Dermis blood vessel endothelial cell (primary cell): ENCODE measurements at places on chromosomes 3 and 15.

GRCh38 chr15:43903864-43904290, 77.1 kb downstream of the WDR76 start:
- peak; percentile 83 for DNase-seq

- no peak for DNase-seq
These were observed 166.4 kb downstream of the SUCNR1 start for GRCh38 chr3:152039887-152040286.

- peak; percentile 65 for DNase-seq
These were observed 928 bp downstream of the ANKRD34C start for GRCh38 chr15:79283252-79284048.

DNA sequence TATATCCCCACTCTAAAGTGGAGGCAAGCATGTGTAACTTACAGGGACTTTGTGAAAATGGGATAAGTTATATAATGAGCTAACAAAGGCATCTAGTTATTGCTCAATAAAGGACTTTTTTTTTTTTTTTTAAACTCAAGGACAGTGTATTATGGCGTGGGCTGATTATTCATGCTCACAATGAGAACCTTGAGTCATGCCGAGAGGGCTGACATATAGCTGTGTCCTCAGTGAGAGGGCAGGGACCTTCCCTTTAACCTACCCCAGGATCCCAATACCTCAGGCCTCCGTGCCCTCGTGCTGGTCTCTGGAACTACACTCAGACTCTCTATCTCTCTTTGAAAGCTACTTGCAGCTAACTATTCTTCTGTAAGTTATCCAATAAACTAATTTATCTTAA, 319.9 kb upstream of the ICE2 start:
- peak; percentile 28 for DNase-seq

- DNase-seq = no peak
These were observed 267.0 kb upstream of the CHRM5 start for GRCh38 chr15:33701304-33701696.

DNA sequence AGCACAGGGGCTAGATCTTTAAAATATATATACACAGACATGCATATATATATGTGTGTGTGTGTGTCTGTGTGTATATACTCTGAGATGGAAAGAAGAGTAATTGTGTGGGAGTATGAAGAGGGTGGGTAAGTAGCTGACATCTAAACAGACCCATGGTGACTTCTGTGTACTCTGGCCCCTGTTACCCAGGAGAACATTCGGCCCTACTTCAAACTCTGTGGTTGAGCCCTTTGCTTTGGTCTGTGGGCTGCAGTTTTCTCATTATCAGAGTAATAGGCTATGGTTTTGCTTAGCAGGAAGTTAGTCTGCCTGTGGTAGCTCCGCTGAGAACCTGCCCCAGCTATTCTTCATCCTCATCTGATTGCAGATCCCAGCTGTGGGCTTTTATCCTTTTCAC, 141.4 kb downstream of the RBPMS2 start:
- DNase-seq = peak; percentile 34

GRCh38 chr15:90071220-90071807, 31.0 kb downstream of the IDH2 start:
- peak; percentile 92 for DNase-seq

GRCh38 chr3:66299891-66300290, 79.1 kb downstream of the SLC25A26 start:
- DNase-seq = no peak

DNA sequence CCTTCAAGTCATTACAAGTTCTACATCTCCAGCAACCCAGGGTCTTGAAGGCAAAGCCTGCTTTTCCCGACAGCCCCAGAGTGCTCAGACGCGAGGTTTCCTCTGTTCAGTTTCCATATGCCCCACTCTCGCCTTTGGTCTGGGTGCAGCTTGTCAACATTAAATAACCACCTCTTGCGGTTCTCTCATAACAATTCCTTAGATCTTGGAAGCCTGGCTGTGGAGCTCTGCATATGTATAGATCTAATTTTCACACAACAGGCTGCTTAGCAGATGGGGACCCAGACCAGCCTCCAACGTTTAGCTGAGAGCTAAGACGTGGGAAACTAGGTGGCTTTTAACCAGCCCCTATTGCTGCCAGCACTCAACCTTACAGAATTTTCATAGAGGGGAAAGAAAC, 295.5 kb downstream of the RPLP1 start:
- DNase-seq = no peak

- DNase-seq = no peak
These were observed 6.1 kb downstream of the CD96 start for GRCh38 chr3:111548092-111548491.

- no peak for DNase-seq
These were observed 12.9 kb downstream of the TRIP4 start for GRCh38 chr15:64400583-64400982.

- peak; percentile 10 for DNase-seq
These were observed 28.2 kb downstream of the C3orf62 start for GRCh38 chr3:49248840-49249227.

DNA sequence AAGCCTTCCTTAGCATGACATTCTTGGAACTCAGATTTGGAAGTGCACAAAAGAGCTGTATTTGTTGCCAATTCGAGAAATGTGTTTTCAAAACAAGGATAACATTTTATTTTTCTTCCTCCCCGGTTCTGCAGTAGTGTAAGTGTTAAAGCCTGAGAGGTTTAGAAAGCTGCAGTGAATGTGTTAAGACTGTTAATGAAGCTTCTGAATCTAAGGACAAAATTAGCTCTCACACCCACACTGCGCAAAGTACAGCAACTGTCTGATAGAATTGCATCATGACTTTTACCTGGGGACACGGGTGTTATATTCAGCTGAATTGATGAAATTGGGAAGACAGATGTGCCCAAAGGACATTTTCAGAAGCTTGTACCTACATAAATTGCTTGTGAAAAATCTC, 344.4 kb downstream of the CADM2 start:
- no peak for DNase-seq

- no peak for DNase-seq
These were observed 10.1 kb upstream of the CAMK1 start for GRCh38 chr3:9779721-9780457.

DNA sequence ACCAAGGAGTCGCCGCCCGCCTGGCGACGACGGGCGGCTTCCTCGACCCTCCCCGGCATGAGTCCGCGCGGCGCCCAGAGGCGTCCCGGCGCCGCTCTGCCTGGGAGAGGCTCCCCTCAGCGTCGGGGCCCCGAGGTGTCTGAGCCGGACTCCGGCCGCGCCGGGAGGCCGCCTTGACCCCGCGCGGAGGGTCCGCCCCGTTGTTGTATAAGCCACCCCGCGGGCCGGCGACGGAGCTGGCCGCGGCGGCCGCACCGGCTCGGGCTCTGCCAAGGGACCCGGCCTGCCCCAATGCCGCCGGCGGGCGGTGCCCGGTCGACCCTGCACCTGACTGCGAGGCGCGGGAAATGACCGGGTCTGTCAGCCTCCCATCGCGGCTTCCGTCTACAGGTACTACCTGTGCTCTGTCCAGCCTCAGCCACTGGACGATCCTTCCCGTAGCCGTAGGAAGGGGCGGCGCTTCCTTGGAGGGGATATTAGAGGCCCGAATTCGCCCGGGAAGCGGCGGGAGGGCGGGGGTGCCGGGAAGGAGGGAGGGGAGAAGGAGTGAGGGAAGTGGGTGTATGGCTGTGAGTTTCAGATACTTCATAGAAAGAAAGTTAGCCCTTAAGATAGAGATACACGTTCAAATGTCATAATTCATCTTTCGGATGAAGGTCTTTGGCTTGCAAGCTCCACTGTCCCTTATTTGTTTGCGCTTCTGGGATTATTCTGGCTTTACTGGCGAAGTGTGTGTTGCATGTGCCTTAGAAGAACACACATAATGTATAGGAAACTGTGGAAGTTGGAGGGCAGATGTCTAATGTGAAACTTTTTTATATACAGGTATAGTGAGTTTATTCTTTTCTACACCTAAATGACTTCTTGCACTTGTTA, 620 bp downstream of the ABHD5 start:
- DNase-seq = peak; percentile 19

GRCh38 chr15:41006479-41006878, 53.2 kb downstream of the CHAC1 start:
- DNase-seq = no peak

- DNase-seq = no peak
These were observed 44.5 kb upstream of the CCDC80 start for GRCh38 chr3:112685420-112685819.
